ENCODE measurements at places on chromosomes 7 and 10.
A peak's percentile ranks its signal among the peaks of the same experiment; 100 is the strongest.

GRCh38 chr10:48523820-48524758 lies 80.8 kb downstream of the ARHGAP22 start:
- no peak for DNase-seq

DNA sequence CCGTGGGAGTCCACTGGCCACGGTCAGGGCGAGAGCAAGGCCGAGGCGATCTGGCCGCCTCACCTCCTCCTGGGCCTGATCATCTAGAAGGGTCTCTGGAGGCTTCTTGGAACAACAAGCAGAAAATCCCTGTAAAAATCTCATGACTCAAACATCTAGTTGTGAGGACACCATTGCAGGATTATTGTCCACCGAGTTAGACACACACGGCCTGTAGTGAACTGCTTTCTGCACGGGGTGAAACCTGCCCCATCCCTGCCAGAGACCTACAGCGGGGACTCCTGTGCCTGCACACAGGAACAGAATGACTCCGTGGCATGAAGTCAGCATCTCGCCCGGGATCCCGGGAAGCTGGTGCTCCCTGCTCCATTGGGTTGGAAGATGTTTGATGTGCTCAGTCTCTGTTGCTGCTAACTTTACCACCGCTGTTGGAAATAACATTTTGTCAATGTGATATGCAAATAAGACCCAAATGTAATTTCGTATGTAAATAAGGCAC lies 267.0 kb upstream of the TCERG1L start:
- DNase-seq: no peak

GRCh38 chr10:33277135-33277536 lies 57.3 kb downstream of the NRP1 start:
- DNase-seq: peak; percentile 38

DNA sequence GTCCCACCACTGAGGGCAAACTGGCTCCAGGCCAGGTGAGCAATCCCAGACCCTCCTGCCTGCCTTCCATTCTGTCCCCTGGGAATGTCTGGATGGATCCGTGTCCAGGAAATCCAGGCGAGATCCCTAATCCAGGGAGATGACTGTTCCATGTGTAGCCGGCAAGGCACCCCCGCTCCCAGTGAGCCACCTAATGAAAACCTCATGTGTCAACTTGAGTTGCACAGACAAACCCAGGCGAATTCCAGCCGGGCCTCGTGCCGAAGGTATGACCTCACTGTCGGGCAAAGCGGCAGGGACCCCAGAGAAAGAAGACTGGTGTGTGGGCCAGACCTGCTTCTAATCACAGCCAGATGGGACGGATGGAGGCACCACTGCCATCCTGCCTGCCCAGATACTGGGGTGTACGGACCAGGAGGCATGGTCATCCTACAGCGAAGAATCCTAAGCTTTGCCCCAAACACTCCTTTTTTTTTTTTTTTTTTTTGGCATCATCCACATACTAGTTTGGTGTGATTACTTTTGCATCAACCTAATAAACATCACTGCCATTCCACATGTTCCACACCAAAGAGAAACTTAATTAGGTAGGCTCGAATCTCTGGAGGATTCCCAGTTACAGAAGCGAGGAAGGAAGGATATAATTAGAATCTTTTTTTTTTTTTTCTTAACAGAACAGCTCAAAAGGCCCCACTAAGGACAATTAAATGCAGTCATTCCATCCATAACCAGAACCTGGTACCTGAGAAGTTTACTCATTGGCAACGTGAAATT lies 313.1 kb downstream of the CALN1 start:
- no peak for DNase-seq

- no peak for DNase-seq
Measured at GRCh38 chr10:120610791-120611190, 153.8 kb downstream of the PLPP4 start.

- DNase-seq: no peak
Measured at GRCh38 chr7:17984288-17984687, 43.4 kb downstream of the PRPS1L1 start.

DNA sequence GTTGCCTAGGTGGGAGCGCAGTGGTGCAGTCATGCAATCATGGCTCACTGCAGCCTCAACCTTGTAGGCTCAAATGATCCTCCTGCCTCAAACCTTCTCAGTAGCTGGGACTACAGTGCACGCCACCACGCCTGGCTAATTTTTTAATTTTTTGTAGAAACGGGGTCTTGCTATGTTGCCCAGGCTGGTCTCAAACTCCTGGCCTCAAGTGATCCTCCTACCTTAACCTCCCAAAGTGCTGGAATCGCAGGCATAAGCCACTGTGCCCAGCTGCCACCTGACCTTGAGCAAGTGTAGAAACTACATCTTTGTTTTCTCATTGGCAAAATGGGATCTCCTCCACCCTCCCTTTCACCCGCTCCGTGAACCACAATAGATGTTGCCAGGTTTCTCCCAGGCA lies 15.0 kb upstream of the MYH16 start:
- DNase-seq: no peak

DNA sequence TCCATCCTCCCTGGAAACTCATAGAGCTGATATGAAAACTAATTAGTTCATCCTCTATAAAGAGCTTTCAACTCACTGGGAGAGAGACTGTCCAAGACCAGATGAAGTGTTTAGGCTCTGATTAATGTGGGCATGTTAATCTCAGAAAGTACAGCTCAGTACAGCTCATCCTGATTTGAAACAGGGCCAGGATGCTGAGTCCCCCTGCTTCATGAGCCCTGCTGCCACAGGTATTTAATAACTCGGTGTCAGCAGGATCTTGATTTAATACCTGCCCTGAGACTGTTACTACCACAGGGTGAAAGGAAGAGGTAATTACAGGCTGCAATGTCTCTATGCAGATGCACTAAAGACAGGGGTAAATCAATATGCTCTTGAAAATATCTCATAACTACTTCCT lies 10.8 kb downstream of the LMOD2 start:
- no peak for DNase-seq

DNA sequence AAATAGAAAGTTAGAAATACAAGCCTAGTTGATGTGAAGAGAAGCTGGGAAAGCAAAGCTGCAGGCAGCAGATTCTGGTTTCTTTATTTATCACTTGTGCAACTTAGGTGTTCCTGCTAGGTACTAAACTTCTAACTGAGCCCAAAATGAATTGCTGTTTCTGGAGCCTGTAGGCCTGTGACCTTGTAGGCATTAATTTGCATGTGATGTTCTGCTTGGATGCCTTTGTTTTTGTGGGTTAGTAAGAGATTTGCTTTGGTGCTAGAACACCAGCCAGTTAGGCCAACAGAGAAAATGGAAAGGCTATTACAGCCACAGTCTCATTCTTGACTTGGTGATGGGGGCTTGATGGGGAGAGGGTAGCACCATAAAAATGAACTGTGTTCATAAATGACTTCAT lies 370.7 kb downstream of the PPP1R3A start:
- DNase-seq: no peak

DNA sequence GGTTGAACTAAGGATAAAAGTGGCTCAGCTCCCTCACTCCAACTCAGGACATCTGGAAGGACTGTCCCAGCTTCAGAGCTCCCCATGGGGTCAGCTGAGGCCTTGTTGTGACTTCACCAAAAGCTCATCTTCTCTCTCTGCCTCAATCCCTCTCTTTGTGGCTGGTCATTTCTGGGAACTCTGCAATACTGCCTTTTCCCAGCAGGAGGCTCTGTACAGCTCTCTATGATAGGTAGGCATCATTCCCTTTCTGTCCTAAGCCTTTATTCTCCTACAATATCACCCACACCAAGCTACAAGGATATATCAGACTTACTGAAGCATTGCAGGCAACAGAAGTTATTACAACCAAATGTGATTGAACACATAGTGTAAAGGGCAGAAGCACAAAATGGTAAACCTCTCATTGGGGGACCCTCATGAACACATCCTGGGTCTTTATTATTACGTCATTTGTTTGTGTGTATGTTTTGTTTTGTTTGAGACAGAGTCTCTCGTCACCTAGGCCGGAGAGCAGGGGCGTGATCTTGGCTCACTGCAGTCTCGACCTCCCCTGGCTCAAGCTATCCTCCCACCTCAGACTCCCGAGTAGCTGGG lies 36.7 kb upstream of the PRPS1L1 start:
- peak; percentile 34 for DNase-seq

- peak; percentile 22 for DNase-seq
Measured at GRCh38 chr7:7859411-7859810, 109.2 kb upstream of the GLCCI1 start.
